ENCODE measurements at places on chromosomes 7 and 10.

DNA sequence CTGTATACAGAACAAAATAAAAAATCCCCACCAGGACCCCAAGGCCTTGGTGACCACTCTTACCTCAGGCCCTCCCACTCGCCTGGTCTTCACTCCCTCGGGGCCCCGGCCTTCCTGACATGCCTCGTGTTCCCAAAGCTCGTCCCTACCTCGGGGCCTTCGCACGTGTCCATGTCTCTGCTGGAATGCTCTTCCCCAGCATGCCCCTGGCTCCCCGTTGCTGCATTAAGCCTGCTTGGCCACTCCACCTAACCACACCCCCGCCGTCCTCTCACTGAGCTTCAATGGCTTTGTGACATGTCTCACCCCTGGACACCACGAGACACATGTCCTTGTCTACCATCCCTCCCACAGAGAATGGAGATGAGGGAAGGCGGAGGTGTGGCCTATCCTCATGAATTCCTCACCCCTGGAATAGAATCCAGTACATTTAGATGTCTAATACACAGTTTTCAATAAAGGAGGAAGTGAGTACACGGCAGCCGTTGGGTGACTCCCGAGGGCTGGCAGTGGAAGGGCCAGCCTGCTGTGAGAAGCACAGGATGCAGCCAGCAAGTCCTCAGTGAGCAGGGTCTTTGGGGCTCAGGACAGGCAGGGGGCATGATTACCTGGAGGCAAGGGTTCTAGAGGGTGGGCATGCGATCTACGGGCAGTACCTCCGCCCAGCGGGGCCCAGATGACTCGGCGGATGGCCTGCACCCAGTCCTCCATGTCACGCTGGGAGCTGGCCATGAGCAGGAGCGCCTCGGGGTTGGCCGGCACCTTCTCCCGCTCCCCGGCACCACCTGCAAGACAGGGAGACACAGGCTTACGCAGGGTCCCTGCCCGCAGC is 125.7 kb downstream of the ARHGAP22 start:
- no peak for DNase-seq

DNA sequence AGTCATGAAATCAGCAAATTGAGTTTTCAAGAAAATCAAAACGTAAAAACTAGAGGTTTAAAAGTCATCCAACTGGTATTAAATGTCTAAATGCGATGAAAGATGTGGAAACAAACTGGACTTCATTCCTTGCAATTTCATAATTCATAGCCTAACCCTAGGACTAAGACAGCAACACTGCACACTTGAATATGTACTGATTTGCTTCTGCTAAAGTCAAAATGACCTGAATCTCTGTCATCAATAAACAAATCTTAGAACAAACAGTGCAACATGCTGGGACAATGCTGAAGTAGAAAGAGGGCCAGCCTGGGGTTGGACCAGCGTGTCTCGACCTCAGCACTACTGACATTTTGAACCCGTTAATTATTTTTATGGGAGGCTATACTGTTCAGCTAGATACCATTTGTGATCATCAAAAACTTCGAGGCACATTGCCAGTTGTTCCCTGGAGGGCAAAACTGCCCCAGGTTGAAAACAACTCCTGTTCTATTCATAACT is 47.1 kb downstream of the MYOF start:
- no peak for DNase-seq

DNA sequence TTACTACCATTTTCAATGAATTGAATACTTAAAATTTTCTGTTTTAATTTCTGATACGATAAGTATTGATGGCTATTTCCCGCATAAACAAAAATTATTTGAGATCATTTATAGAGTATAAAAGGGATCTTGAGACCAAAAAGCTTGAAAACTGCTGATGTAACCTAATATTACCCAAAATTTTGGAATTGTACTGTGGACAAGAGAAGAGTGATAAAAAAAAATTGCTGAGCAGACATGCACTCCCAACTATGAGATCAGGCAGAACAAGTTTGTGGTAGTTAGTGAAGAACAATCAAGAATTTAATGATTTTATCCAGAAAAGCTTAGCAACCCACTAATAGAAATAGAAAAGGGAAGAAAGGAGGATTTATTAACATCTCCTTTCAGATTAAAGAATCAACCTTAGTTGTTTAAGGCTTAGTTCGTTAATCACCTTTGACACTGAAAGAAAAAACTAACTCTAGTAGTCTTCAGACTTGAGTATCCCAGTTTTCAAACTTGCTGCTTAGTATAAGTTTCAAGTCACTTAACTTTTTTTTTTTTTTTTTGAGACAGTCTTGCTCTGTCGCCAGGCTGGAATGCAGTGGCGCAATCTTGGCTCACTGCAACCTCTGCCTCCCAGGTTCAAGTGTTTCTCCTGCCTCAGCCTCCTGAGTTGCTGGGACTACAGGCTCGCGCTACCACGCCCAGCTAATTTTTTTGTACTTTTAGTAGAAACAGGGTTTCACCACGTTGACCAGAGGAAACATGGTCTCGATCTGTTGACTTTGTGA is 50.6 kb upstream of the ZC3HAV1 start:
- no peak for DNase-seq

- DNase-seq: no peak
These were observed 163.3 kb downstream of the ADARB2 start for GRCh38 chr10:1573981-1574380.

DNA sequence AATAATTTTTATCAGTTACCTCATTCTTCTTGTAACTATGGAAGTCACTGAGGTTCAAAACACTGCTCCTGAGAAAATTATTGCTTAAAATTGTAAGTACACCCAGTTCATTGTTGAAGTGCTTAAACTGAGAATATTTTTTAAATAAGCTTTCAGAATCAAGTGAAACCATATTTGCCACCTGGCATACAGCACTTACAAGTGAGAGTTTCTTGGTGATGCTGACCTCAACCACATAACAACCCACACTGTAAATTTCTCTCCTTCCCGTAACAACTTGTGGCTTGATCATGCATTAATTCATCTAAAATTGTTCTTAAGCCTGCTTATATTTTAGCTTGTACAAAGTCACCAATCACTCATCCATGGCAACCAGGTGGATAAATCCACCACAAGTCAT is 34.0 kb downstream of the IMMP2L start:
- DNase-seq: no peak

GRCh38 chr7:138603549-138604318 is 97.4 kb downstream of the SVOPL start:
- no peak for DNase-seq

DNA sequence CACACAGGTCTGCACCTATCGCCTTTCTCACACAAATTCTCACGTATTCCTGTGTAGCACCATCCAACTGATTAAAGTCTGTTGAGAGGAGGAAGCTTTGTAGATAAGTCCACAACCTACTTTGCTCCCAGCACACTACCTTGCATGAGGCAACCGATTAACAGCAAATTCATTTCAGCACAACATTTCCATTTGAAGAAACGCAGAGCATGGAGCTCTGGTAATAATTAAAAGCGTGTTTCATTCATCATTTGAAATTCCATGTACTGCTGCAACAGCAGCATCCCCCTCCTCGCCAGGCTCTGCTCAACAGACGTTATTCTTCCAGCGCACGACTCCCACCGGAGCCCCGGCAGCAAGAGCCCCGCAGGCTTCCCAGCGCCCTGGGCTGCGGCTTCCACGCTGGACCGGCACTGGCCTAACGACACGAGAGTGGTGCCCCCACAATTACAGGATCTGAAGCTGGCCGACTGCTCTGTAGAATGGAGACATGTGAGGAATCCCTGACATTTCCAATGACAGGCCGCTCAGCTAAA is 118.8 kb downstream of the DIP2C start:
- DNase-seq: peak; percentile 59

GRCh38 chr7:95672434-95672833 is 76.1 kb upstream of the PDK4 start:
- no peak for DNase-seq

GRCh38 chr7:133478591-133479135 is 225.8 kb downstream of the EXOC4 start:
- no peak for DNase-seq

- no peak for DNase-seq
These were observed 107.3 kb downstream of the GALNT11 start for GRCh38 chr7:152132812-152133211.

GRCh38 chr10:3248526-3249306 is 76.1 kb upstream of the PITRM1 start:
- no peak for DNase-seq

- no peak for DNase-seq
These were observed 451.4 kb upstream of the VSTM2A start for GRCh38 chr7:54090652-54091213.

GRCh38 chr10:6564367-6564766 is 15.7 kb downstream of the PRKCQ start:
- DNase-seq: no peak

- no peak for DNase-seq
These were observed 72.1 kb upstream of the SH2B2 start for GRCh38 chr7:102214477-102215072.

- DNase-seq: peak; percentile 78
These were observed 520.2 kb downstream of the REEP3 start for GRCh38 chr10:64041185-64041988.

DNA sequence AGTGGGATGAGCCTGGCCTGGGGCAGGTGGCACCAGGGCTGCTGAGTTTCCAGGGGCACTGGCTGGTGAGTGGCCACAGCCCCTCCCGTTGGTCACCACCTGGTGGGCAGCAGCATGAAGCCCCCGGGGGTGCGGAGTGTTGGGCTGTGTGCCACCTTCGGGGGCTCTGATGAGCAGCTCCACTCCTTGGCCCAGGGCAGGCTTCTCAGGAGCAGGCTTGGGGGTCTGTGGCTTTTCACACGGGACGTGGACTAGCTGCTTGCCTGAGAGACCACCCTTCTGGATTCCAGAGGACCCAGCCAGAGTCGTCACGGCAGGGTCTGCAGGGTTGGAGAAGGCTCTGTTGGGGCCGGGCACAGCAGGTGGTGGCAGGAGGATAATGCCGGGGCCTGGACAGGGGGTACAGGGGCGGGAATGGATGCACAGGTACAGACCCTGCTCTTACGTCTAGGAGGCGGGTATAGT is 193.1 kb downstream of the ADARB2 start:
- no peak for DNase-seq

DNA sequence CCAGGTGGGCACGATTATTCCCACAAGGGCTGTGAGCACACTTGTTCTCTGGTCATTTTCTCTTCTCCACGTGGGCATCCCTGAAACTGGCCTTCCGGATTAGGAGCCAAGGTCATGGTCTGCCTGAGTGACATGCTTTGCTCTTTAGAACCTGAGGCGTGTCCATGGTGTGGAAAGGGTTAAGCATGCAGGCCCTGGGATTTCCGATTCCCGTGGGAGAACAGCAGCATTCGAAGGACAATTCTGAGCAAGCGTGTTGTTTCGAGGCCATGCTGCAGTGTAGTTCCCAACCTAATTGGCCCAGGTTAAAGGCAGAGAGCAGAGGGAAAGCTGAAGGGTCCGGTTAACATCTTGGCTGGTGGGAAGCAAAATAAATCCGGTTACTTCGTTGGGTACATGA is 245.9 kb downstream of the SKAP2 start:
- DNase-seq: no peak

DNA sequence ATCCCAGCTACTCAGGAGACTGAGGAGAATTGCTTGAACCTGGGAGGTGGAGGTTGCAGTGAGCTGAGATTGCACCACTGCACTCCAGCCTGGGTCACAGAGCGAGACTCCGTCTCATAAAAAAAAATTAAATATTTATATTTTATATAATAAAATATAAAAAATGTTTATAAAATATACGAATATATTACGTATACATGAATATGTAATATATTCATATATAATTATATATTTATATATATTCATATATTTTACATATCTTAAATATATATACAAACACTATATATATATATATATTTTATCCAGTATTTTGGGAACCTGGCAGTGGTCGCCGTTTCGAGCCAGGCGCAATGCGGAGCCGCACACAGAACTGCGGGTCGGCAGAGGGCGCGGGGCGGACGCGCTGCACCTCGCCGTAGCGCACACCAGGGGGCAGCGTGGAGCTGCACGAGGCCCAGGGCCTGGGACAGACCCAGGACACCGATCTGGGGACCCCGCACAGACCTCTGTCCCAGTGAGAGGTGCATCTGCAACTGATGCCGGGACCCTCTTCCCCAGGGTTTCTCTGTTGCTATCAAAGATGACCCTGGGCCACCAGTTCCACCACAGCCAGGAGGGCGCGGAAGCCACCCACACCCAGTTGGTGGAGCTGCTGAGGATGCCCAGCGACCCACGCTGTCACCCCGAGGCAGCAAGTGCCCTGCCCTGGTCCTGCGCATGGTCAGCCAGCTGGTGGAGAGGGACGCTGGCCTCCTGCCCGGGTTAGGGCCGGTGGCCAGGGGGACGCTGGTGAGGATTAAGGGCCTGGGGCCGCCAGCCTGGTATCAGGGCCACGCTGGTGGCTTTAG is 22.7 kb downstream of the AP5Z1 start:
- DNase-seq: no peak

GRCh38 chr7:34117573-34117972 is 212.2 kb downstream of the BMPER start:
- DNase-seq: no peak

GRCh38 chr10:100566561-100566960 is 30.8 kb downstream of the HIF1AN start:
- no peak for DNase-seq

DNA sequence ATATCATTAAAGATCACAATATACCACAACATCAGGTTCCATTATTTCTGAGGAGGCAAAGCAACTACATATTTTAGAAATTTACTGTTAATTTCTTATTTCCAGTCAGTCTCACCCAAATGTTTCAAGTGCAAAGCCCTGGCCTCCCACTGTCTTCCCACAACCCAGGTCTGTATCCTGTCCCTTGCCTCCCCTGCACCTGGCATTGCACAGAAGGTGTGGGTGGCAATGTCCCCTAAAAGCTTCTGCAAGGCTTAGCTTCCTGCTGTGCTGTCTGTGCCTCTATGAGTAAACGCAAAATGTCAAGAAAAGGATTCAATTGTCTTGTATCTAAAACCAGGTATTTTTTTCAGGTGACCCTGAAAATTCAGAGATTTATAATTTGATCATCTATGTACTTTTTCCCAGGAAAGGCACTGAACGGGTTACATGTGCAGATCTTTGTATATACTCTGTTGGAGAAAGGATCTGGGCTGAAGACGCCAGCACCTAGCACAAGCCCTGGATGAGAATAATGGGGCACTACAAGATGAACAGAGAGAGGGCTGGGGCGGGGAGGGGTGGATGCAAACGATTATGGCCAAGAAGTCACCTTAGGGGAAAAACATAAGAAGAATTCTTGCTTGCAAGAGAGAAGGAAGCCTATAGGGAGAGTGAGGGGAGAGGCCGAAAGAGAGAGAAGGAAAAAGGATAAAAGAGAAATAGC is 3.1 kb upstream of the ANTXRL start:
- DNase-seq: peak; percentile 52

DNA sequence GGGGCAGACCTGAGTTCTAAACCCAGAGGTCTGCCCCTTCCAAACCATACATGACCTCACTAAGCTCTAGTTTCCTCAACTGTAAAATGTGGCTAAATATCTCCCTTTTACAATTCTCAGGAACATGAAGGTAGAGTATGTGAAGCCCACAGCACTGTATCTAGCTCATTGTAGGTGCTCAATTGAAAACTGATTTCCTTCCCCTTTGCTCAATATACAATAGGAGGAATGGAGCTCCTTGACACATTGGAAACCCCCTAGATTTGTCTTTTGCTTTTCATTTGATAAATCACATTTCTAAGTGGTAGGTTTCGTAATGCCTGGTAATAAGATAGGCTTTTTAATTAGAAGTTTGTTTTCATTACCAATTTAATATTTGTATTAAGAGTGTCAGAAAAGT is 153.3 kb downstream of the ARID5B start:
- no peak for DNase-seq

- DNase-seq: no peak
These were observed 132.1 kb downstream of the CCDC3 start for GRCh38 chr10:12869427-12869826.

GRCh38 chr7:137919987-137920386 is 73.2 kb upstream of the DGKI start:
- no peak for DNase-seq

GRCh38 chr7:85471307-85471706 is 284.5 kb upstream of the SEMA3D start:
- DNase-seq: no peak

Data from coronary artery (tissue), 2 donors.